Cardiac muscle cell (in vitro differentiated cells and primary cell): ENCODE measurements at places on chromosomes 7 and 10. TPM values are rescaled to one million over a fixed set of nuclear protein-coding genes. Genes with fewer than 3 reads are reported as not detected.

The FGL2 gene
- total RNA-seq, result 0.14 and 0.51 TPM in 2 replicates

The AKR1D1 gene
- total RNA-seq, result 0.28 TPM in 1 of 2 replicates, not detected in the other

GRCh38 chr10:18157881-18158280, 17.7 kb downstream of the CACNB2 start:
- no peak overlapping the region for H3K4me3 ChIP-seq
- no peaks in the 10 kb centered on the region for H3K4me1 ChIP-seq
- peaks cover 26% of the 10 kb centered on the region for H3K36me3 ChIP-seq

DNA sequence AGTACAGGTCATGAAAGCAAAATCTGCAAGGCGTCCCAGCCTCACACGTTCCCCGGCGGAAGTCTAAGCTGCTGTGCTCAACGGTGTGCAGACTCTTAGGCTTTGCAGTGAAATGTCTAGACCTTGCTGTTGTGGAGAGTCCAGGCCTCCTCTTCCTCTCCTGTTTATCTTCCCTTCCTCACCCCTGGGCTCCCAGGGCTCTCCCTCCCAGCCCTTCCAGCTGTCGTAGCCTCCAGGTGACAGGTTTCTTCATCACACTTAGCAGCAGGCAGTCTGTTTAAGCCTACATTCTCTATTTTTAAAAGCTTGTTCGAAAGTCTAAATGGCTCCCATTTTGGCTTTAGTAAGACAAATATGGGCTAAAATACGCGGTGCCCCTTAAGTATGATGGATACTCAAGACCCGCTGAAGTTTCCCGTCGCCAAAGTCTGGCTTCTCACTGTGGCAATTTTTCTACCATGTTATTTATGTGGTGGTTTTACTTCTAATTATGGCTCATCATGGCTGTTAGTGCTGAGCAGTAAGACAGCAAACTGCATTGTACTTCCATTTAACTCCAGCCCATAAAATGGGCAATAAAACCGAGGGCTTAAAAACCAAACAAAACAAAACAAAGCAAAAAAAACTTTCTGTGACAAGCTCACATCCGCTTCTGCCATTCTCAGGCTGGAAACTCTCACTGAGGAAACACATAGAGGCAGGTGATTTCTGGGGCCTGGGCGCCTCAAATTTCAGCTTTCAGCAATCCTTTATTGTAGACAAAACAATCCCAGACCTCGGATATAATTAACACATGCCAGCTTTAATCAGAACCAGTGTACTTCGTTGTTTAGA, 243.2 kb downstream of the SNX10 start:
- H3K27ac ChIP-seq, result peak overlapping the region; percentile 31
- no peaks in the 10 kb centered on the region for H3K27me3 ChIP-seq
- no peak for DNase-seq
- no peak overlapping the region for H3K4me3 ChIP-seq
- no peaks in the 10 kb centered on the region for H3K36me3 ChIP-seq
- H3K4me1 ChIP-seq, result peaks cover 15% of the 10 kb centered on the region
